ENCODE measurements at places on chromosomes 5 and 9. TPM values are rescaled to one million over a fixed set of nuclear protein-coding genes. Genes with fewer than 3 reads are reported as not detected.

- DNase-seq: no peak
These were observed 29.8 kb upstream of the ENHO start for GRCh38 chr9:34552606-34552981.

Gene TAF9
- 63.8 TPM for polyA plus RNA-seq

- DNase-seq: no peak
These were observed 111.5 kb upstream of the BASP1 start for GRCh38 chr5:17105744-17106418.

DNA sequence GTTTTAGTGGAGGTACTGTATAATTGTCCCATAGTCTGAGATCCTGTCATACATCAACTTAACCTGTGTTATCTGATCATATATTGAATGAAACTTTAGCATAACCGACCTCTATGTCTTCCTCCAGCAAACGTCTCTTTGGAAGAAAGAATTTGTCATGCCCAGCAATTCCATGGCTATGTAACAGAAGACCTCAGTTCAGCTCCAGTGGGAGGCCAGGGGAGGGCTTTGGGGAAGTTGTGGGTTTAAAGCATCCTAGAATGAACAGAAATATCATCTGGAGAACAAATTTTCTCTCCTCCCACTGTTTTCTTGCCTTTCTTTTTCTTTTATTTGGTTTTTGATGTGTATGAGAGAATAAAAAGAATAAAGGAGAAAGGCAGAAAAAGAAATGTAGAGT lies 164.5 kb downstream of the GAS1 start:
- no peak for DNase-seq

DNA sequence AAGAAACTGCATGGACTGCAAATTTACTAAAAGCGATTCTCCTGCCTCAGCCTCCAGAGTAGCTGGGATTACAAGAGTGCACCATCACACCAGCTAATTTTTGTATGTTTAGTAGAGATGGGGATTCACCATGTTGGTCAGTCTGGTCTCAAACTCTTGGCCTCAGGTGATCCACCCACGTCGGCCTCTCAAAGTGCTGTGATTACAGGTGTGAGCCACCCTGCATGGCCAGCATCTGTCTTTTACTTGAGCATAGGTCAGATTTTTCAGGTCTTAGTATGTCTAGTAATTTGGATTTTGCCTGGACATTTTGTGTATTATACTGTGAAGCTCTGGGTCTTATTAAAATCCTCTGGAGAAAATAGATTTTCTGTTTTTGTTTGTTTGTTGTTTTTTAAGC lies 277.8 kb upstream of the VLDLR start:
- no peak for DNase-seq

GRCh38 chr5:145178641-145179523 lies 656.3 kb downstream of the PRELID2 start:
- DNase-seq: no peak

- no peak for DNase-seq
These were observed 28.2 kb downstream of the EXOC3 start for GRCh38 chr5:470961-471749.

DNA sequence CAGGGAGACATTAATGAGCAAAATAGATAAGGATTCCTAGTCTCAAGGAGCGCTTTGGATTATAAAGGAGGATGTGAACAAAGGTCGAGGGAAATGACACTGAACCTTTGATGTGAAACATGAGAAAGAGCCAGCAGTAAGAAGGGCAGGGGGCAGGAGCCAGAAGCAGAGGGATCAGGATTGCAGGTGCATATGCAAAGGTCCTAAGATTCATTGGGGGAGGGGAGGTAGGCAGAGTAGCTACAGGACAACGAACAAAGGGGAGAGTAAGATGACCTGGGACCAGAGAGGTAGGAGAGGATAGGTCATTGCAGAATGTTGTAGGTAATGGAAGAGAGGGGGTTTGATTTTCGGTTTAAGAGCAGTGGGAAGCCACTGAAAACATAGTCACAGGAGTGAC lies 129.2 kb upstream of the TRPM3 start:
- no peak for DNase-seq

- no peak for DNase-seq
These were observed 299.9 kb downstream of the CSNK1G3 start for GRCh38 chr5:123811831-123812230.

DNA sequence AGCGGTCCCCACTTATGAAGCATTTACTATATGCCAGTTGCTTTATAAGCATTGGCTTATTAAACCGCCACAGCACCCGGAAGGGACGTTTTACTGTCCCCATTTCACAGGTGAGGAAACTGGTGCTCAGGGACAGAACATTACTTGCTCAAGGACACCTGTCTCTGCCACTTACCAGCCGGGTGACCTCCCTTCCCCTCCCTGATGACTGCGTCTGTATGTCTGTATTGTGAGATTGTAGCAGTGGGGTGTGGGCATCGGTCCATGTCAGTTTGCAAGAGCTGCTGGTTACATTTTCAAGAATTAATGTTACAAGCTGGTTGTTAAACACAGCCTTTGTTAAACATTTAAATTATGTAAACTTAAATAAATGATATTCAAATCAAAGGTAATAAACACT lies 77.6 kb upstream of the LMX1B start:
- no peak for DNase-seq

DNA sequence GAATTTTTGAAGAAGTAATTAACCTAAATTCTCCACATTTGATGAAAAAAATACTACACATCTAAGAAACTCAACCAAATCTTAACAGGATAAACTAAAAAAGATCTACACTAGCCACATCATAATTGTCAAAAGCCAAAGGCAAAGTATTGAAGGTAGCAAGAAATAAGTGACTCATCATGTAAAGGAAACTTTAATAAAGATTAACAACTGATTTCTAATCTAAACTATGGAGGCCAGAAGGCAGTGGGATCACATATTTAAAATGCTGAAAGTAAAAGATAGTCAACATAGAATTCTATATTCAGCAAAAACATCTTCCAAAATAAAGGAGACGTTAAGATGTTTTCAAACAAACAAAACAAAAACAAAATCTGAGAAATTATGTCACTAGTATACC lies 2002.9 kb downstream of the MAT2B start:
- DNase-seq: no peak

Gene C5orf58
- polyA plus RNA-seq: 0.11 TPM

- no peak for DNase-seq
These were observed 16.3 kb upstream of the CDC23 start for GRCh38 chr5:138229387-138229786.

DNA sequence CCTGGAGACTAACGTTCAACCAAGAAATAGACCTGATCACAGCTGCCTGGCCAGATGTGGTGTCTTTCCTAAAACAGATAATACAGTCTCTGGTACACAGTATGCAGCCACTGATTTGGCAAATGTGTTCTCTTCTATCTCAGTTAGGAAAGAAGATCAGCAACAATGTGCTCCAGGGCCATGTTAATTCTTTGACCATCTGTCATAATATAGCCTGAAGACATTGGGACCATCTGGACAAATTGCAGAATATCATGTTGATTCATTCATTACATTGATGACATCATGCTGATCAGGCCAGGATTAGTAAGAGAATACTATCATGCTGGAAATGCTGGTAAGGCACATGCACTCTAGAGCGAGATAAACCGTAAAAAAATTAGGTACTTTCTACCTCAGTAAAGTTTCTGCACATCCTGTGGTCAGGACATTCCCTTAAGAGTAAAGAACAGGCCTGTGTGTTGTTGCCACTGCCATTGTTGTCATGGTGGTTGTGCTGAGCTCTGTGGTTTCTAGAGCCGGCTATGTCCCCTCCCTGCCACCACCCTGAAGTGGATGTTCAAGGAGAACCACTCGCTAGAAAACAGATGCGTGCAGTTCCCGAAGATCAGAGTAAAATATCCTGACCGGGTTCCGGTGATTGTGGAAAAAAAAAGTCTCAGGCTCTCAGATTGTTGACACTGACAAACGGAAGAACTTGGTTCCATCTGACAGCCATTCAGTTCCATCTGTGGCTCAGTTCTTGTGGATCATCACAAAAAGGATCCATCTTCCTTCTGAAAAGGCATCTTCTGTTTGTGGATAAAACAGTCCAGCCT lies 6.4 kb upstream of the JMY start:
- DNase-seq: no peak

Gene CDKN2B
- 0.12 TPM for polyA plus RNA-seq

- DNase-seq: no peak
These were observed 159.9 kb downstream of the PPP2R2B start for GRCh38 chr5:146718609-146719008.

Gene GARIN3
- not detected for polyA plus RNA-seq

DNA sequence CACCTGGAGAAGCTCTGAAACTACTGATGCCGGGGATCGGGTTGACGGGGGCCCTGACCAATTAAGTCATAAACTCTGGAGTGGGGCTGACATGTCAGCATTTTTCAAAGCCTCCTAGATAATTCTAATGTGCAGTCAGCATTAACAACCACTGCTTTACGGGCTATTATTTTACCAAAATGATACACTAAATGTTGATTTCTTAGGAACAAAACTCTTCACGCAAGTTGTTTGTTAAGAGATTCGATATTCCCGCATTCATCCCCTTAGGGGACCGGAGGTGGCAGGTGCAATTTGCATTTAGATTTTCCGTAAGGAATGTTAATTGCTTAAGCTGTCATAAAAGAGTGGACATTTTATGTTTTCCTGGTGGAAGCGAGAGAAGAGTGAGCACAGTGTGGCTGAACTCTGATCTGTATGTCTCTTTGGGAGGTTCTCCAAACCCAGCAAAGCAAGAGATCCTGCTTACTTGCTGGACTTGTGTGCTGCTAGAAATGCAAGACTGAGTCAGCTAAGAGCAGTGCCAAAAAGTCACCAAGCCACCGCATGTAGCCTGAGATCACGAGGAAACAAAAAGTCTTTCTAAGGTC lies 77.6 kb downstream of the UGCG start:
- no peak for DNase-seq

GRCh38 chr5:8102714-8103113 lies 233.8 kb downstream of the MTRR start:
- DNase-seq: no peak

- no peak for DNase-seq
These were observed 156.1 kb upstream of the DAB2 start for GRCh38 chr5:39580702-39581453.
